ENCODE measurements at places on chromosomes 12 and 14. TPM values are rescaled to one million over a fixed set of nuclear protein-coding genes. Genes with fewer than 3 reads are reported as not detected.

DNA sequence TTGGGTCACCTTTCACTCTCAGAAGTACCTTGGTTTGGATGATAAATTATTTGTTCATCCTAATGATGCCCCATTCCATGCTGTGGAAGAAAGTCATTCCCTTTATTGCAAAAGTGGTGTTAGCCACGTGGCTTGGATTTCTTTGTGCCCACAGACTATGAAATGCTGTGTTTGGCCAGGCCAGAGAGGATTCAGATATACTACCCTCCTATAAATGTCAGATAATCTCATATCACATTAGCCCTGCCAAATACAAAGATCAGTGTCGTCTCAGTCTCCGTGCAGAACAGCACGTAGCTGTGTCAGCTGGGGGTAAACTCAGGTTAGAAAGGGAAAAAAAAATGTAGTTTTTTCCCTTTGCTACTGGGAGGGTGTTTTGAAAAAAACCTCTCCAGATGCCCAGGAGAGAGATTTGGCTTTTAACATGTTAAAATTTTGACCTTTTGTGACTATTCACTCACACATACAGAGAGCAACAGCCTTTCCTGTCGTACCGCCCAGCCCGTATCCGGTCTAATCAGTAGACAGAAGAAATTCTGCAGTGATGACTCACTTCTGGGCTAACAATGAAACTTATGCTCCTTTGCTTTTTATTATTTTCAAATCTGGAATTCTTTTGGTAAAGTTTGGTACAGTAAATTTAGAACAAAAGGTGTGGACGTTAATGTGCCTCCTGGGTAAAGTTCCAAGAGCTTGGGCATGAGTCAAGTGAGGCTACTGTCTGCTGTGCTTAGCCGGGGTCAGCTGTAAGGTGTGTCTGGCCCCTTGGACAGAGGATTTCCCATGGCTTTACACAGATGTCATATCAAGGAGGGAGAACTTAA lies 8.5 kb upstream of the PTPRB start:
- no peaks in the 10 kb centered on the region for H3K36me3 ChIP-seq
- H3K4me1 ChIP-seq, result no peaks in the 10 kb centered on the region
- H3K27me3 ChIP-seq, result no peaks in the 10 kb centered on the region
- no peak overlapping the region for H3K4me3 ChIP-seq
- peak overlapping the region; percentile 62 for H3K27ac ChIP-seq
- DNase-seq, result no peak

- H3K27me3 ChIP-seq, result no peaks in the 10 kb centered on the region
- no peak overlapping the region for H3K4me3 ChIP-seq
- no peak for DNase-seq
- H3K4me1 ChIP-seq, result no peaks in the 10 kb centered on the region
- H3K36me3 ChIP-seq, result no peaks in the 10 kb centered on the region
Measured at GRCh38 chr12:71057330-71057729, 100.5 kb downstream of the TSPAN8 start.

The FZD10 gene
- not detected for total RNA-seq

The TBC1D30 gene
- 1.7 TPM for total RNA-seq

GRCh38 chr12:109630815-109631214 lies 57.2 kb downstream of the MVK start:
- H3K27me3 ChIP-seq, result no peaks in the 10 kb centered on the region
- H3K4me1 ChIP-seq, result no peaks in the 10 kb centered on the region
- no peak overlapping the region for H3K4me3 ChIP-seq
- no peak overlapping the region for H3K27ac ChIP-seq

The ITPR2 gene
- 24.0 TPM for total RNA-seq

DNA sequence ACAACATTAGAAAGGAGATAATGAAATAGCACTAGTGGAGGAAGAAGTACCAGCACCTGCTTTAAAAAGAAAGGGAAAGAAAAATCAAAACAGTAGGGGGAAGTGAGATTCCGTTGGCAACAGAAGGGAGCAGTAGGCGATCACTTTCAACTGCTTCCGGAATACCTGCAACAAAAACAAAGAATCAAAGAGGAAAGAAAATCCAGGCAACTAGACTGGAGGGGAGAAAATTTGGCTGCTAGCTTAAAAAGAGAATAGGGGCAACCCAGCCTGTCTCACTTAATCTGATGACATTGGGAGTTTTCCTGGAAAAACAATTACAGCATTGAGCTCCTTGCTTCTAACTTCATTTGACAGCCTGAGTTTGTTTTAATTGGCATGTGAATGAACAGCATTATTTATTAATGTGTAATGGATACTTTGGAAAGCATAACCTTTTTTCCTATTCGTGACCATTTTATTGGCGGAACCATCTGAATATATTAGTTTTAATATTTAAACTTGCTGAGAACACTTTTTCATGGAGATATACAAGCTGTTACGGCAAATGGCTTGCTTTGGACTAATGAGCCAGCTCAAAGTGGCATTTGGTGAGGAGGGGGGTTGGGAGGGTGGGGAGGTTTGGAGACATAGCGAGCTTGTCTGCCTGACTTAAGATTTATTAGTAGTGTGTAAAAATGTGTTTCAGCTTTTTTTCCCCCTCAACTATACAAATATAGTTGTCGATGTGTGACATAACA lies 2.5 kb upstream of the DACT1 start:
- no peaks in the 10 kb centered on the region for H3K27me3 ChIP-seq
- no peak for DNase-seq
- peaks cover 6% of the 10 kb centered on the region for H3K4me1 ChIP-seq

DNA sequence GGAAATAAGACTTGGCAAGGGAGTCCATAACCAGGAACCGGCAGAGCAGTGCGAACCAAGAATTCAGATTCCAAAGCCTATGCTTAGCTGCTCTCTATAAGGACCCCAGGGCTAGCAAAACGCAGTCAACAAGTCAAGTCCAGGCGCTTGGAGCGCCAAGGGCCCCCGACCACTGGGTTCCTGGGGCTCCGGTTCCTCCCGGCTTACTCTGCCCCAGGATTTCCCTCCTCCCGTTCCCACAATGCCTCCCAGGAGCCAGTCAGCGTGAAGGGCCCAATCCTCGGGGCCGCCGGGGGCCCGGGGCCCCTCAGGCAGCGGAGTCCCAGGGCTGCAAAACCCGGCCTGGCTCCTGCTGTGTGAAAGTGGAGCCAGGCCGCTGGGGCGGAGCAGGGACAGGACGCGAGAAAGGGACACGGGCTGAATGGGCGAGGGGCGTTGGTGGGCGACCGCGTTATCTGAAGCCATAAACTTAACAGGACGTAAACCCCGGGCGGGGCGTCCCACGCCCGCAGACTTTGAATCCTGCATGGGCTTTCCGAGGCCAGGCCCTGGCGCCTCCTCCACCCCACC lies 1.5 kb downstream of the KRT8 start:
- H3K4me1 ChIP-seq, result peaks cover 7% of the 10 kb centered on the region
- peak overlapping the region; percentile 39 for H3K4me3 ChIP-seq
- H3K36me3 ChIP-seq, result no peaks in the 10 kb centered on the region
- H3K27me3 ChIP-seq, result no peaks in the 10 kb centered on the region
- H3K27ac ChIP-seq, result peak overlapping the region; percentile 59

GRCh38 chr14:29310210-29310609 lies 543.6 kb downstream of the FOXG1 start:
- no peaks in the 10 kb centered on the region for H3K4me1 ChIP-seq
- no peaks in the 10 kb centered on the region for H3K36me3 ChIP-seq
- no peak for DNase-seq
- no peak overlapping the region for H3K4me3 ChIP-seq

DNA sequence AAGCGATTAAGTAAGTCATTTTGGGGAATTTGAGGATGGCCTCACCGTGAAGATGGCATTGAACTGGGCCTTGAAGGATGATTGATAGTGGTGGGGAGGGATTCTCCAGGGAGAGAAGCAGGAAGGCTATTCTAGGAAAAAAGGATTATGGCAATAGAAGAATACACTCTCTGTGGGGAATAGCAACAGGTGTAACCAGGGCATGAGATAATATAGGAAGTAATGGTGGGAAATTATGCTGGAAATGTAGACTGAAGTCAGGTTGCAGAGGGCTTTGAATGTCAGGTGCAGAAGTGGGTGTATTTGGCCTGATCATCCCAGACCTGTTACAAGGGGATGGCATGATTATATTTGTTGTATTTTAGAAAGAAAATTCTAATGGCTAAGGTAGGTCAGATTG lies 4.6 kb upstream of the ANO4 start:
- no peak overlapping the region for H3K27ac ChIP-seq
- H3K4me1 ChIP-seq, result no peaks in the 10 kb centered on the region
- H3K36me3 ChIP-seq, result no peaks in the 10 kb centered on the region
- DNase-seq, result no peak
- no peak overlapping the region for H3K4me3 ChIP-seq

GRCh38 chr14:69879175-69880043 lies at the start of gene SMOC1:
Gene SMOC1, plus strand, starts transcription at chr14:69879416. Its CDS starts 263 bp downstream, at chr14:69879679.
- no peaks in the 10 kb centered on the region for H3K4me1 ChIP-seq
- no peak within 1 kb of the TSS for H3K4me3 ChIP-seq
- H3K27me3 ChIP-seq, result peaks cover 8% of the 10 kb centered on the region

DNA sequence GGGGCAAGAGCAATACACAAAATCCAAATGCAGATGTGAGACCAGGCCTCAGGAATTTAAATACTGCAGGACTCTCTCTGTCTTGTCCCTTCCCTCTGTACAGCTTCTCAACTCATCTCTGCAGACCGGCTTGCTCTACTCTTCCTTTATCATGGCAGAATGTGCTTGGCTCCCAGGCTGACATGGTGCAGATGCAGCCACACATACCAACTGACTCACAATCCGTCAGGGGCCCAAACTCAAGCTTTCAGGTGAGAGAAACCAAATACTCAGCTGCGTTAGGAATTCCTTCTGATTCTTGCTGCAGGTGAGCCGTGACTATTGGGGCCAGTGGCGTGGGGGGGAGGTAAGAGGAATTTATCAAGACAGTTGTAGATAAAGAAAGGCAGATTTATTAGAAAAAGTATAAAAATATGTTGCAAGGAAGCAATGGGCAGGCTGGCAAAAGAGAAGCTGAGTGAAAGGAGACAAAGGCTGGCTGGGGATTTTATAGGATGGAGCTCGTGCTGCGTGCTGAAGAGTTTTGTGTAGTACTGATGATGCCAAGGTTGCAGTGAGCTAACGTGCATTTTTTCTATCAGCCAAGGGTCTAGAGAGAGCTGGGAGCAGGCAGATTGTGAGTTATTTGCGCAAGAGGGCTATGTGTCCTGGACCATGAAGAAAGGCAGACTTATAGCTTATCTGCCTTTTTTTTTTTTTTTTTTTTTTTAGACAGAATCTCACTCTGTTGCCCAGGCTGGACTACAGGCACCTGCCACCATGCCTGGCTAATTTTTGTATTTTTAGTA lies 5.0 kb upstream of the LGALS3 start:
- H3K4me1 ChIP-seq, result peaks cover 12% of the 10 kb centered on the region
- H3K27me3 ChIP-seq, result no peaks in the 10 kb centered on the region

The OR6S1 gene
- not detected for total RNA-seq

The ASB2 gene
- 93.5 TPM for total RNA-seq

DNA sequence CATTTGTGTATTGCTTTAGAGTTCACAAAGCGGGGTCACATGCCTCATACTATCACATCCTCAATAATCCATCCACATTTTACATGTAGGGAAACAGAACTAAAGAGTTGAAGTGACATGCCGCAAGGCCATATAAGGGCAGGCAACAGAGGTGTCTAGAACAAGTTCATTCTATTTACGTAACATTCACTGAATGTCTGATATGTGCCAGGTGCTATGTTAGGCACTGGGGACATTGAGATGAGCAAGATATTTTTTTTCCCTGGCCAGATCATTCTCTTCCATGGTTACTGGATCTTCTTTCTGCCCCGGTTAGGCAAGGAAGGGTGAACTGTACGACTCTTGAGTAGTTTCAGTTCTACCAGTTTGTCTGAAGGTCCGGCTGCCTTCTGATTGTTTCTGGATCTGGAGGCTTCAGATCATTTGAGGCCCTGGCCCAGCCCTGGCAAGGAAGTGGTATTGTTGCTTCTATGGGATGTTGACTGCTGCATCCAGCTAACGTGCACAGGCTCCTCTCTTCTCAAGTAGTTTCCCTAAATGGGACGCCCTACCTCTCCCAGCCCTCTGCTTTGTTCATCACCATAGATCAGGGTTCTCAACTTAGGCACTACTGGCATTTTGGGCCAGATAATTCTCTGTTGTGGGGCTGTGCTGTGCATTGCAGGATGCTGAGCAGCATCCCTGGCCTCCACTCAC lies 12.1 kb downstream of the GPATCH2L start:
- H3K27ac ChIP-seq, result no peak overlapping the region
- peaks cover 25% of the 10 kb centered on the region for H3K36me3 ChIP-seq
- no peaks in the 10 kb centered on the region for H3K27me3 ChIP-seq

The CCDC59 gene
- total RNA-seq, result 97.5 TPM

GRCh38 chr12:2248087-2248900 lies 195.5 kb downstream of the CACNA1C start:
- no peak for DNase-seq
- no peaks in the 10 kb centered on the region for H3K27me3 ChIP-seq
- no peak overlapping the region for H3K4me3 ChIP-seq

DNA sequence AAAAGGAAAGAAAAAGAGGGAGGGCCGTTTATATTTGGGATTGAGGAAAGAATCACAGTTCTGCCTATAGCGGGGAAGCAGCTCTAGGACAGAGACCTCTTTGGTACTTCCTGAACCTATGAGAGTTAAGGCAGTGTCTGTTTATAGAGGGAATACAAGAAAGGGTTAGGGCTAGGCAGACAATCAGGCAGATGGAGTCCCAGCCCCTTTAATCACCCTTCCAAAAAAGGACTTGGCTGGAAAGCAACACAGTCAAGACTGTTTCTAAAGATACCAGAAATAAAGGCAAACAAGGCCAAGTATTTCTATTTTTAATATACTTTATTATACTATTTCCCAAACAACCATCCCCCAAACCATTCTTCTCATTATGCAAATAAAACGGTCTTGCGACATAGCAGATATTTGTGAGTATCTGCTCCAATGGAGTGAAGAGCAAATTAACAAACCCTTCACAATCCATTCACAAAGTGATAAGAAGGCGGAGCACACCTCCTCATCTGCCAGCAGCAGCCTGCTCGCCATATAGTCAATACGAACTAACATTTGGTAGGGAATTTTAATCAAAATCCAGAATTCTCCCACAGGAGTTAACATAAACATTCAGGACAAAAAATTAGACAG lies 697 bp upstream of the GRIP1 start:
- no peaks in the 10 kb centered on the region for H3K27me3 ChIP-seq
- no peak for DNase-seq
- H3K4me1 ChIP-seq, result no peaks in the 10 kb centered on the region
- no peak overlapping the region for H3K27ac ChIP-seq
- H3K36me3 ChIP-seq, result no peaks in the 10 kb centered on the region

DNA sequence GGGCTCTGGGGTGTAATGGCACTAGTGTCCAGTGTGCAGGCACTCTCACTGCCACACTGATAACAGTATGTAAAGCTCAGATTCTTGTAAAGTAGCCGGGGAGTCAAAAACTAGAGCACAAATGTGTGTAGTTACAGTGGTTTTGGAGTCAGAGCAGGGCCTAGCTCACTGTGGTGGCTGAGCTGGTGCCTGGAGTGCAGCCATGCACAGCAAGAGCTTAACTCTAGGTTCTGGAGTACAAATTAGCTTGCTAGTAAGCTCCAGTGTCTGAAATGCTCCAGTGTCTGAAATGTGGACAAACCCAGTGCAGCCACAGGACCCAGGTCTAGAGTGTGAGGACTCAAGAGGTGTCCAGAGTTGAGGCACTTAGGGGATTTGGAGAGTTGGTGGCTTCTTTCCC lies 149.2 kb downstream of the MSRB3 start:
- H3K27me3 ChIP-seq, result no peaks in the 10 kb centered on the region
- no peak overlapping the region for H3K27ac ChIP-seq
- DNase-seq, result no peak
- H3K4me3 ChIP-seq, result no peak overlapping the region
- H3K36me3 ChIP-seq, result no peaks in the 10 kb centered on the region
- no peaks in the 10 kb centered on the region for H3K4me1 ChIP-seq

- no peak for DNase-seq
- H3K27ac ChIP-seq, result no peak overlapping the region
- no peaks in the 10 kb centered on the region for H3K4me1 ChIP-seq
- H3K36me3 ChIP-seq, result no peaks in the 10 kb centered on the region
- no peaks in the 10 kb centered on the region for H3K27me3 ChIP-seq
Measured at GRCh38 chr12:124660851-124661250, 93.4 kb upstream of the NCOR2 start.

The CACNA2D4 gene
- 5.7 TPM for total RNA-seq
